ENCODE measurements at places on chromosomes 7 and 10.

GRCh38 chr7:94375691-94376090 lies 19.0 kb upstream of the COL1A2 start:
- no peak for DNase-seq

DNA sequence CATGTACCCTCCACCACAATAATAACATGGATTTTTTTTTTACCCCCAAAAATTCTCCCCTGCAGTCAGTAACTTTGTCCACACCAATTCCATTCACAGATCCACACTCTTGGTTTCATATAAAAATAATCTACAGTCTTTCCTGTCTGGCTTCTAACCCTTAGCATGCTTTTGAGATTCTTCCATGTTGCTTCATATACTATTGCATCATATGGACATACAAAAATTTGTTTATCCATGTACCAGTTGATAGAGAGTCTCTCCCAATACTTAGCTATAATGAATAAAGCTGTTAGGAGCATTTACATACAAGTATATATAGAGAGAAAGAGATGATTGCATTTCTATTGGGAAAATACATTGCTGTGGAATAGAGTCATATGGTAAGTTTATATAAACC lies 575.0 kb downstream of the XPNPEP1 start:
- DNase-seq: no peak

DNA sequence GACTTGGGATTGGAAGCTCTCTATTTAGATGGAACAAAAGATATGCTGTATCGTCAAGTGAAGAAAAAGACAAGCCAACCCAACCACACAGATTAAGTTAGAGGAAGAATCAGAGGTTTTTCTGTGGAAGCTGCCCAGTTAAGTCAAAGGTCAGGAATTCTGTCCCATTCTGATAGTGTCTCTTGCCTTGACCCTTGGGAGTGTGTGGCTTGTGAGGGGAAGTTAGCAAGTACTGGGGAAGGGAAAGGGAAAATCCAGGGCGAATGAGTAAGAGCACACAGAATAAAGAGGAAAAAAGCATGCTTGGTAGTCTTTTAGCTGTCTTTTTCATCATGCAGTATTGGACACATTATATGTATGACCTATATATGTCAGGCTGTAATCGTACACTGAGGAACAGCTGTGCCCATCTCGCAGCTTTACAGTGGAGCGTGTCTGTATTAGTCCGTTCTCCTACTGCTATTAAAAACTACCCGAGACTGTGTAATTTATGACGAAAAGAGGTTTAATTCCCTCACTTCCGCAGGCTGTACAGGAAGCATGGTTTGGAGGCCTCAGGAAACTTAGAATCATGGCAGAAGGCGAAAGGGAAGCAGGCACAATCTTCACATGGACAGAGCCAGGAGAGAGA lies 197.2 kb downstream of the GALNT17 start:
- DNase-seq: no peak

DNA sequence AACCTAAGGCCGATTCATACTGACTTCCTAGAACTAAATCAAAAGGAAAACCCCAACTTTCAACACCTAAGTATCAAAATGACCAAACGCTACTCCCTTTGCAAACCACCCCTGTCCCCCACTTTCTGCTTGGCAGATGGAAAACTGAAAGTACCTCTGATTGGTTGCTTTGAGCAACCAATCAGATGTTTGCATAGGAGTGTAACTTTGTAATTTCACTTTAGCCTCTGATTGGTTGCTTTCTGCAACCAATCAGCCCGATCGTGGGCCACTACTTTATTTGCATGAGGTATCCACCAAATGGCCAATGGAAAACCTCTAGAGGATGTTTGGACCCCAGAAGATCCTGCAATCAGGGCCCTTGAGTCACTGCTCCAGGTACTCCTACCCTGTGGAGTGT lies 12.3 kb upstream of the SNX10 start:
- DNase-seq: peak; percentile 36

DNA sequence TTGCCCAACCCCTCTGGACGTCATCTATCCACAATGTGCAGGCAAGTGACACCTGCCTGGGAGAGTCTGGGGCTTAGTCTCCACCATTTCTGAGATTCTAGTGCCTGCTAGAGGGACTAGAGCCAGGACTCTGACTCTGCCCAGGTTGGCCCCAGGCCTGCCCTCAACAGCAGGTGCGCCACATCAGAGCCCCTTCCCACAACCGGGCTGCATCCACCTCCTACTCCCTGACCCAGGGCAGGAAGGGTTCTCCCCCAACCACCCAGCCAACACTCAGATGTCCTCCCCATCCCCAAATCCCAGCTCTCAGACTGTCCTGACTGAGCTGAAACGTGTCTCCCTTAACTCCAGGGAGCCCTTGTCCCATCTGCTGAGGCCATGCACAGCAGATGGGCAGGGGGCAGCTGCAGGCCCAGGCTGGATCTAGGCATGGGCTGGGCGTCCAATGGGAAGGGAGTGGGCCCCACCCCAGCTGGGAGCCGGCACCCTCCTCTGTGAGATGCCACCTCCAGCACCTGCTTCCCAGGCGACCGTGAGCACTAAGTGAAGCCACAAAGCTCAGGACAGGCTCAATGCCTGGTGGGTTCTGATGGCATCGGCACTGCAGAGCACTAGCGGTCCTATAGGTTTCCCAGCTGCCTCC lies 49.2 kb downstream of the RASGEF1A start:
- no peak for DNase-seq

- DNase-seq: no peak
These were observed 83.4 kb downstream of the CHST15 start for GRCh38 chr10:124010024-124010423.

GRCh38 chr7:41465571-41465970 lies 237.3 kb downstream of the INHBA start:
- DNase-seq: no peak

Data from stimulated activated CD8-positive, alpha-beta memory T cell treated with anti-CD3 and anti-CD28 coated beads, Interleukin-4, amount 100 ng/mL, for 48 hours (primary cell).